T-helper 9 cell (primary cell): ENCODE measurements at places on chromosomes 7 and 10.

- DNase-seq = no peak
Observed at GRCh38 chr7:18675579-18675978, 180.0 kb downstream of the HDAC9 start.

DNA sequence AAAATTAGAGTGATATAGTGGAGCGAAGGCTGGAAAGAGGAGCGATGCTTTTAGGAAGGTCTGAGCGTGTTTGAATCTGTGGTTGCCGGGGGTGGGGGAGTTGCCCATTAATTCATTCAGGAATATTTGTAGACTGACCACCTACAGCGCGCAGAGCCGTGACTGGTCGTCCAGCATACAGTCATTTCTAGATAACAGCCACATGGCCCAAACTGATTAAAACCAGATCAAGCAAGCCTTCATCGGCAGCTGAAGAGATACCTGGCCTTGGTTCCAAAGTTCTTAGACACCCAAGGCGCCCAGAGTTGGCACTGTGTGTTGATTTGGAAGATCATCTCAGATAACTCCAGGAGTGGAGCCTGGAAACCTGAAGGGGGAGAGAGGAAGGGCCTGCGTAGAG, 1.7 kb downstream of the PROSER2 start:
- DNase-seq = no peak

DNA sequence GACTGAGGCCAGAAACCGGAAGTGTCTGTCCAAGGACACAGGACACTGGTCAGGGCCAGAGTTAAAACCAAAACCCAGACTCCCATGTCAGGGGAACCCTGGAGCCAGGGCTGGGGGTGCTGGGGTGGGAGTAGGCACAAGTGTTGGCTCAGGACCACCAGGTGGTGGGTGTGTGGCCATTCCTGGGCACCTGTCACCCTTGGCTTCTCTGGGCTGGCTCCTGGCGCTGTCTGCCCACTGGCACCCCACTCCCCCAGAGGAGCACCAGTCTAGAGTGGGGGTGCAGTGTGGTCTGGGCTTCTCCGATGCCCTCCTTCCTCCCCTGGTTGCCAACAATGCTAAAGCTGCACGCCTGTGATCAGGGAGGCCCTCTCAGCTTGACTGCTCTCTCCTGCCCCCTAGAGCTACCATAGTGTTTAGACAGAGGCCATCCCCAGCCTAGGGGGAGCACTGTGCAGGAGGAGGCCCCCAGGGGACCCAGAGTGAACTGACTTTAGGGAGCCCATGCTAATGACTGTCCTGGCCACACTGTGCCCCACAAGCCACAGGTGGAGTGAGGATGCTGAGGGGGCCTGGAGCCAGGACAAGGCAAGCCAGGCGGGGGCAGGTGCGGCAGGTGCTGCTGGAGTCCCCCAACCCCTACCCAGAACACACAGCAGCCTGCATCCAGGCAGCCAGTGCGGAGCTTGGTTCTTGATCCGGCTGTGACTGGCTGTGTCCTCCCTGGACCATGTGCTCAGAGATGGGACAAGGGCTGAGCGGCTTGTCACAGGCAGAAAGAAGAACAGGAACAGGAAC, 11.0 kb downstream of the RASGEF1A start:
- DNase-seq = no peak

DNA sequence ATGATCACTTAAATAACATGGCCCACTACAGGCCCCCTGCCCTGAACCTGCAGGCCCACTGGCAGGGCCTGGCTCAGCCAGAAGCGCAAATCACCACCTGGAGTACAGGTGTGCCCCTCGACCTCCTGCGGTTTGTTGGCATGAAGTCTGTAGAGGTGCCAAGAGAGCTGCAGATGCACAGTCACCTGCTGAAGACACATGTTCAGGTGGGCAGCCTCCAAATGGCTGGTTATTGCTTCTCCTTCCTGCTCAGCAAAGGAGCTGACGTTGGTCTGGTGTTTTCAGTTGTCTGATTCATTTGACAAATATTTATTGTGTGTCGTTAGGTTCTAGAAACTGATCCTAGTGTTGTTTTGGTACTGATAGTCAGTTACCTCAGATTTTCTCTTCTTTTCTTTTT, 29.0 kb downstream of the DHTKD1 start:
- no peak for DNase-seq

- DNase-seq = no peak
Observed at GRCh38 chr10:132192991-132193665, 6.4 kb downstream of the DPYSL4 start.
